ENCODE measurements at places on chromosomes 3 and 15. TPM values are rescaled to one million over a fixed set of nuclear protein-coding genes. Genes with fewer than 3 reads are reported as not detected.

Gene CNTN4
- total RNA-seq = 13.4 TPM

Gene AMOTL2
- 83.5 TPM for total RNA-seq

Gene EIF2A
- total RNA-seq = 70.5 TPM

Gene EPHA3
- 6.5 TPM for total RNA-seq

Gene VIPR1
- total RNA-seq = 4.9 TPM

Gene GRK7
- not detected for total RNA-seq

Gene COPB2
- 124 TPM for total RNA-seq

Gene PCBP4
- 31.7 TPM for total RNA-seq

Gene ZBTB38
- total RNA-seq = 113 TPM

Gene MESD
- total RNA-seq = 30.9 TPM

Gene GALNT15
- total RNA-seq = 39.9 TPM

Gene STRA6
- 2.0 TPM for total RNA-seq

Gene SLC12A1
- 201 TPM for total RNA-seq

Gene DNASE1L3
- 24.9 TPM for total RNA-seq

Gene IL16
- 19.9 TPM for total RNA-seq

Gene SNTN
- total RNA-seq = not detected

Gene ARPP21
- 0.44 TPM for total RNA-seq

Gene GPR176
- total RNA-seq = 7.6 TPM

Gene ZIC1
- total RNA-seq = not detected

Gene SIDT1
- 4.9 TPM for total RNA-seq
